Stimulated activated naive CD4-positive, alpha-beta T cell (primary cell): ENCODE measurements at places on chromosomes 4 and X.

- DNase-seq: no peak
Observed at GRCh38 chr4:147891476-147892115, 159.7 kb downstream of the ARHGAP10 start.

DNA sequence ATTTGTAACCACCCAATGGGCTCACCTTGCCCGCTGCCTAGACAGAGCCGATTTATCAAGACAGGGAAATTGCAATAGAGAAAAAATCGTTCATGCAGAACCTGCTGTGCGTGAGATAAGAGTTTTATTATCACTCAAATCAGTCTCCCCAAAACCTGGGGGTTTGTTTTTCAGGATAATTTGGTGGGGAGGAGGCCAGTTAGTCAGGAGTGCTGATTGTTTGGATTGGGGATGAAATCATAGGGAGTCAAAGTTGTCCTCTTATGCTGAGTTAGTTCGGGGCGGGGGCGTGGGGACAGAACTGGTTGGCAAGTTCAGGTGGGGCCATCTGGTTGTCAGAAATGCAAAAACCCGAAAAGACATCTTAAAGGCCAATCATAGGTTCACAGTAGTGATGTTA, 203.0 kb downstream of the MAB21L2 start:
- DNase-seq: no peak

- no peak for DNase-seq
Observed at GRCh38 chrX:69530306-69530705, 26.2 kb downstream of the NALF2 start.

GRCh38 chr4:55089916-55090315, 35.5 kb downstream of the KDR start:
- DNase-seq: no peak

DNA sequence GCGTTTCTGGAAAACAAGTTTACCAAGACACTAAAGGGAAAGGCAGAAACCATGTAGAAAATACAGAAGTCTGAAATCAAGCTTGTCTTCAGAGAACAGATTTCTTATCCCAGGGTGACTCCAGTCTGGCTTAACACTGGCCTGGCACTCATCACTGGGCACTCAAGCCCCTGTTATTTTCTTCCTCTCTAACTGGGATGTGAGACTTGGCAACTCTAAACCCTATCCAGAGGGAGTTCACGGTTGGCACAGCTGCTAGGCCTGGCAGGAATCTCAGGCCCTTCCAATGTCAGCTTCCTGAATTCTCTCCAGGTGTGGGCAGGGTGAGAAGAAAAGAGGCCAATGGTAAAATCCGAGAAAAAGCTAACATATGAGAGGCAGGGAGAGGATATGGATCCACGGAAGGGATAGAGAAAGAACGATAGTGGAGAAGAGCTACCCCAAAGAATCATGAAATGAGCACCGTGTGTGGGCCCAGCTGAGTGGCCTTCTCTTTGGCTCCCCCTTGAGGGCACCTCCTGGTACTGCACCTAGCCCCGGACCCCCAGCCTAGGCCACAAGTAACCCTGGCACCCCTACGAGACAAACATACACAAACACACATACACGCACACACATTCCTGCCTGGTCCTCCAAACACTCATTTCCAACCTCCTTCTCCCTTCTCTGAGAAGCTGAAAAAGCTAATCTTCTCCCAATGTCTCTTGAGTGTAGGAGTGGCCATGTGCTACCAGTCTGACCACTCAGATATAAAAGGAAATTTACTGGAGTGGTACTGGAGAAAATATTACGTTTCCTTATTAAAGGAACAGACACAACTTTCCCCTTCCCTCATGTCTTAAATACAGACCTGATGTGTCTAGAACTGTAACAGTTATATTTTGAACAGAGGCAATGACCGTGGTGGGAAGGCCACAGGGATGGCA, 16.6 kb upstream of the PTCHD1 start:
- no peak for DNase-seq

DNA sequence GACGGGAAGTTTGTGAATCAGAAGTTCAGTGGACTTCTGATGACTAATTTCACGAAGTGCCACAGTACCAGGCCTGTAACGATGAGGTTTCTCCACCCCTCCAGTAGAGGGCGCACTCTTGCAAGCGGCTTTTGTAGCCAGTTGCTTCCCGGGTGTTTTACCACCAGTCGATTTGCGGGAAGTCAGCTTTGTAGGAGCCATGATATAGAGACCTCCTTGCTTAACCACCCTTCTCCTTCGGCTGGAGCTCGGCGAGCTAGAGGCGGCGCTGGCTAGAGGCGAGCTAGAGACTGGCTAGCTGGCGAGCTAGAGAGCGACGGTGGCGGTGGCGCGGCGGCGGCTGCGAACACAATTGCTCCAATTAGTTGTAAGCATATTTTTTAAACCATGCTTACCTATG, 72.0 kb downstream of the IL1RAPL1 start:
- DNase-seq: no peak

DNA sequence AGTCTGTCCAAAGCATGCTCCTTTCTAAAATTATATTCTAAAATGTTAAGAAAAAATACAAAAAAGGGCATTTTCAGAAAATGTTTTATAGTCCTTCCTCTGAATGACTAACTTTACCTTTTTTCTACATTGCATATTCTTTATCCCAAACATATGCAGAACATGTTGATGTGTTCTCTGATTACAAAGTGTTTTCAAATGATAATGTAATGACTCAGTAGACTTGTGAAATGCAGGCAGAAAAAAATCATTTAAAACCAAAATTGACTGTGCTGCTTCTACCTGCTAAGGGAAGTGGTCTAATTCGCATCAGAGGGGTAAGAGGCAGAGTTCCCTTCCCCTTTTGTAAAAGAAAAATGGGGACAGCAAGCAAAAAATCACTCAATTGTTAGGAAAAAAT, 22.7 kb upstream of the YTHDC1 start:
- DNase-seq: no peak

DNA sequence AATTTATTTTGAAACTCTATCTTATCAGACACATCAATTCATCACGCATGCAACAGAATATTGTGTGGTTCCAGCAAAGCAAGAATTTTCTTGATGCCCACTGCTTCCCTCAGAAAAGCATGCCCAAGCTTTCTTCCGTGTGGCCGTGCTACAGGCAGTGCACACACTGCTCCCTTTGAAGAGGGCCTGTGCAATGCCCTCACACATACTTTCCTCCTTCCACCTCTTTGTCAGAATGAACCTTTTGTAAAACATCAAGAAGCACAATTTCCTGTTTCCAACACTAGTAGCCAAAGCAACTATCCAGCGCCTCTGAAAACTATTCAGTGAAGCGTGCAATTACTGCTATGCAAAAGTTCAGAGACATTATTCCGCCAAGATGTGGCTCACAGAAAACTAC, 201.7 kb downstream of the NLGN4X start:
- DNase-seq: no peak

- no peak for DNase-seq
Observed at GRCh38 chr4:121786221-121786620, 14.9 kb upstream of the EXOSC9 start.

- DNase-seq: no peak
Observed at GRCh38 chr4:1466034-1466862, 60.0 kb upstream of the NKX1-1 start.

DNA sequence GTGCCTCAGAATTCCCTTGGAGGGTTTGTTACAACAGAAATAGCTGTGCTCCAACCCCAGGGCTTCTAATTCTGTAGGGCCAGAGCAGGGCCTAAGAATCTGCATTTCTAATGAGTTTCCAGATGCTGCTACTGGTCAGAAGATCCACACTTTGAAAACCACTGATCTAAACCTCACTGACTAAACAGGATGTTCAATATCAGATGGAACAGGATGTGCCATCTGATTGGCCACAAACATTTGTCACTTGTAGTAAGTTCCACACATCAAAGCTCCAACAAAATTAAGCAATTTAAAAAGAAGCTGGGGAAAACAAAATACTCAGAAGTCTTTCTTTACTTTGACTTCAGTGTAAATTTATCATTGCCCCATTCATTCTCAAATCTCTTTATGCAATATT, 14.3 kb downstream of the CASK start:
- DNase-seq: no peak

GRCh38 chr4:14862891-14863290, 139.4 kb upstream of the CPEB2 start:
- no peak for DNase-seq

- DNase-seq: no peak
Observed at GRCh38 chr4:20194123-20195013, 57.3 kb upstream of the SLIT2 start.

- no peak for DNase-seq
Observed at GRCh38 chrX:128460835-128461234, 408.6 kb upstream of the ACTRT1 start.

- no peak for DNase-seq
Observed at GRCh38 chrX:103879339-103879738, 47.3 kb upstream of the RAB9B start.

GRCh38 chr4:148369919-148370318, 72.3 kb downstream of the NR3C2 start:
- no peak for DNase-seq

- DNase-seq: no peak
Observed at GRCh38 chrX:24243692-24244091, 70.2 kb downstream of the SUPT20HL2 start.

DNA sequence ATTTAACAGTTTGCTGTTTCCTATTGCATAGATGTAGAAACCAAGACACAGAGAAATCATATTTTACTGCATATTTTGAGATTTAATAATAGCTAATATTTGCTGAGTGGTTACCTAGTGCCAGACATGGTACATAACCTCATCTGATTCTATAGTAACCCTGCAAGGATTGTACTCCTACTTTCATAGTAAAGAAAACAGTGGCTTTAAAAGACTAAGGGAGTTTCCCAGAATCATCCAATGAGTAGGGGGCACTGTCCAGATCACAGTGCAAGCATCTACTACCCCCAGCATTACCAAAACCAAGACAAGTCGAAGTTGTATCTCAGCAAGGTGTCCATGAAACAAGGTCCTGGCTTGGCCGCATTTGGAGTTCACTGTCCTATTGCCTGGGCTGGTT, 224.5 kb upstream of the TENM3 start:
- no peak for DNase-seq

- no peak for DNase-seq
Observed at GRCh38 chrX:66046612-66047235, 6.8 kb upstream of the VSIG4 start.

DNA sequence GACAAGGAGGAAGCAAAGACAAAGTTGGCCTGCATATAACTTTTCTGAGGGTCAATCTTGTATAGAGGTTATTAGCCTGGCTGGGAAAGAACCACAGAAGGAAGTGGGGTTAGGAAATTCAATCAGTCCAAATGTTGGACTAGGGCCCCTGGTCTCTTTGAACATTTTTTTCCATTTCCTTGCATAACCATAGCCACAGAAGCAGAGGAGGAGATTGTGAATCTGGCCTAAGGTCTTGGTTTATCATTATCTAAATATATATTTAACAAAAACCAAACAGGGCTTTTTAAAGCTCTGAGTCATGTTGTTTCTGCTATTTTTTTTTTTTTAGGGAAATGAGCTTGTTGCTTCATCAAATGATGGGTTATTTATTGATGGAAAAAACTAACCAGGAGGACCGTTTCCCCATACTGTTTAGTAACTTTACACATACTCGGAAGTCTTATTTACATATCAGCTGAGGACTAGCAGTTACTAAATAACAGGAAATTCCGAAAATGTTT, 97.7 kb upstream of the ACSL4 start:
- DNase-seq: no peak

- DNase-seq: no peak
Observed at GRCh38 chr4:139015948-139016471, 429 bp downstream of the NOCT start.

DNA sequence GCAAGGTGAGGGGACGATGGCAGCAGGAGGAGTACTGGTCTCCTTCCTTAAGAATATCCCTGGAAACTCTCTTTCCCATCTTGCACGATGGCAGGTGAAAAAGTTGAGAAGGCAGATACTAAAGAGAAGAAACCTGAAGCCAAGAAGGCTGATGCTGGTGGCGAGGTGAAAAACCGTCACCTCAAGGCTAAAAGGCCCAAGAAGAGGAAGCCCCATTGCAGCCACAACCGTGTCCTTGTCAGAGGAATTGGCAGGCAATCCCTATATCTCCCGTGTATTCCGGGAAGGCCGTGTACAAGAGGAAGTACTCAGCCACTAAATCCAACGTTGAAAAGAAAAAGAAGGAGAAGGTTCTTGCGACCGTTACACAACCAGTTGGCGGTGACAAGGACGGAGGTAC, 40.0 kb downstream of the CRLF2 start:
- DNase-seq: no peak

- DNase-seq: no peak
Observed at GRCh38 chr4:76305033-76305687, 1.4 kb upstream of the STBD1 start.

- no peak for DNase-seq
Observed at GRCh38 chrX:25356456-25356855, 340.7 kb upstream of the ARX start.

GRCh38 chr4:41218703-41219102, 4.4 kb upstream of the APBB2 start:
- DNase-seq: no peak

DNA sequence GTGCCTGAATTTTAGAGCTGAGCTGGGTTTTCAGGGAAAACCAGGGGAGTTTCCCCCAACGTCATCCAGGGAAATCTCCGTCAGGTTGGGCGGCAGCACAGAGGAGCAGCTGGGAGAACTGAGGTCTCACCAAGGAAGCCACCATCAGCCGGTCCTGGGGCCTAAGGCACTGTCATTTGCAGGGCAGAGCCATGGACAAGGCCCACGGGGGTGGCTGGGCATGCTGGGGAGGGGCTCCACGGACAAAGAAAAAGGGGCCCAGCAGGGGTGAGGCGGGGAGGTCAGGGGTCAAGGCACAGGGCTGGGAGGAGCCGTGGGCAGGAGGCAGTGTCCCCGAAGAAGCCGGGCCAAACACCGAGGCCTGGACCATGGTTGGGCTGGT, 109.8 kb downstream of the HMX1 start:
- no peak for DNase-seq

GRCh38 chr4:121709766-121710405, 13.1 kb upstream of the ANXA5 start:
- no peak for DNase-seq

DNA sequence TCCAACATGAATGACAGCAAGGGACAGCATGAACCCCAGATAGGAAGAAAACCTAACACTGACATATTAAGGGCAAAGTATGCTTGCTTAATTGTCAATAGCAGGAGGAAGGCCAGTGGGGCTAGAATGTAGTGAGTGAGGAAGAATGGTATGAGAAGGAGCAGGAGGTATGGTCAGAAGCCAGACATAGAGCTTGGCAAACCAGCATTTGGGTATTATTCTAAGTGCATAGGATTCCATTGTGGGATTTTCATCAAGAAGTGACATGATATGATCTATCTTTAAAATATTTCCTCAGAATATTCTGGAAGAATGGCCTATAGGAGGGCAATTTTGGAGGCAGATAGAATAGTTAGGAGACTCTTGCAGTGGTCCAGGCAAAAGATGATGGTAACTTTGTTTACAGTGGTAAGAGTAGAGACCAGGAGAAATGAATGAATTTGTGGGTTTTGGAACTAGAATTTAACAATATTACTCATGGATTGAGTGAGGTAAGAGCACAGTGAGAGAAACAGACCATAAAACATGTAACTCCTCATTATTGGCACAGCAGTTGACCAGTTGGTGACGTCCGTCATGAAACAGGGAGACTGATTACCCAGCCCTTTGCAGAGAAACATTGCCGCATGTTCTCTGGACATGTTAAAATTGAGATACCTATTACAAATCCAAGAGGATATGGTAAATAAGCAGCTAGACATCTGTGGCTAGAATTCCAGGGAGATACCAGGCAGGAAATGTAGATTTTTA, 246.5 kb upstream of the HS3ST1 start:
- no peak for DNase-seq

- no peak for DNase-seq
Observed at GRCh38 chr4:153547520-153547919, 81.4 kb downstream of the TMEM131L start.
